Inflammatory macrophage treated with lipopolysaccharide for 1 hour (primary cell): ENCODE measurements at places on chromosomes 5 and 9.

DNA sequence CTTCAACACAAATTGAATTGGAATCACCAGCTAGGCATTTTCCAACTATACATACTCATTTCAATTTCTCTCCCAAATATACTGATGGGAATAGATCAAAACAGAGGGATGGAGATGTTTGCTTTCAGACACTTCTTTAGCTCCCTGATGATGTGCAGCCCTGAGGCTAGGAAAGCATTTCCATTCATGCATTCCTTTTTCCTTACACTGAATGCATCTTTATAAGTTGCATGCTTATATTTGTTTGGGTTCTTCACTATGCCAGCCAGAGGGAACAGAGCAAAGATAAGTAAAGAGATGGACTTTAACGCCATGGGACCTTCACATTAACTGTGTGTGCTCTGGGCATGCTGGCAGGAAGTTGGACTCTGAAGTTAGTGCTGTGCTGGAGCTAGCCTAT lies 696.5 kb upstream of the CDH9 start:
- no peak for DNase-seq

DNA sequence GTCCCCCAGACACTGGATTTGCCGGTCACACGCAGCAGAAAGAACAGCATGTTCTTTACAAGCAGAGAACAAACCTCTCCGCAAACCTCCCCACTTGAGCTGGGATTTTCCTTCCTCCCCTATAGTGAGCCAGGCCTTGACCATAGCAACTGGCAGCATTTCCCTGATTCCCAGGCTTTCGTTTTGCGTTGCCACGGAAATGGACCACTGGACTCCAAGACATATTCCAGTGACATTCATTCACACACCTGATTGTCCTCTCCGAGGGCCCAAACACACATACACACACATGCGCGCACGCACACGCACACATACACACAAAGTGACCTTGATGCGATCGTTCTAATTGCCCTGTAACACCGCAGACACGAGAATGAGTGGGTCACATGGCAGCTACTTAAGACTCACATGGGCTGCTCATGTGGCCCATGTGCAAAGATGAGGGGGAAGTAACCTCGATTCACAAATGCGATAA lies 80.9 kb upstream of the CPEB4 start:
- DNase-seq = no peak

GRCh38 chr5:100901821-100902341 lies 1.2 kb downstream of the ST8SIA4 start:
- DNase-seq = peak; percentile 92

GRCh38 chr5:150214289-150214688 lies 24.4 kb downstream of the SLC6A7 start:
- DNase-seq = no peak

- DNase-seq = peak; percentile 82
Observed at GRCh38 chr9:97908705-97909104, 13.6 kb downstream of the TRMO start.

DNA sequence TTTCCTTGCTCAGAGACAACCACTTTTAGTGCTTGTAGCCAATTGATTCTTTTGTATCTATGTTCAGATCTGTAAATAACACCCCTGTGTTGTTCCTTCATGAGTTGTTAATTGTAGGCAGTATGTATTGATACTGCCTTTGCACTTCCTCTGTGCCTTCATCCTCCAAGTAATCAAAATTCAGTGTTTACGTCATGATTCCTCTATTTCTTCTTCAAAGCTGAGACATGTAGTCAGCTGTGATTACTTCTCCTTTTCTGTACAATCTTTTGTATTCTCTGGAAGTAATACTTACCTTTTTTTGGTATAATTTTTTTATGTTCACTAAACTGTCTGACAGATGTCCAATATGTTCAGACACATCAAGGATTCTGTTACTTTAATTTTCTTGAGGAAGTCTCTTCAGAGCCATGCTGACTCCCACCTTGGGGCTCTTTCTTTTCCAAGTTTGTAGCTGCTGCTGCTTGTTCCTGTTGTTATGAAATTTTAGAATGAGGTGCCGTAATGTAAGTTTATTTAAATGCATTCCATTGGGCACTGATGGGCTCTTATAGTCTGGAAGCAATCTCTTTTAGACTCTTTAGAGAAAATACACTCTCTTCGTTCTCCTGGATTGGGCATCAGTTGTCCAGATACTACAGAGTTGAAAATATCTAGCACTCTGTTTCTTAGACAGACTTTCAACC lies 30.5 kb upstream of the LRRC70 start:
- peak; percentile 55 for DNase-seq
